ENCODE measurements at places on chromosomes 12 and 14.

GRCh38 chr14:99122521-99123125 is 149.4 kb downstream of the BCL11B start:
- no peak for DNase-seq

- DNase-seq, result no peak
These were observed 77.9 kb downstream of the PTGER2 start for GRCh38 chr14:52391881-52392615.

DNA sequence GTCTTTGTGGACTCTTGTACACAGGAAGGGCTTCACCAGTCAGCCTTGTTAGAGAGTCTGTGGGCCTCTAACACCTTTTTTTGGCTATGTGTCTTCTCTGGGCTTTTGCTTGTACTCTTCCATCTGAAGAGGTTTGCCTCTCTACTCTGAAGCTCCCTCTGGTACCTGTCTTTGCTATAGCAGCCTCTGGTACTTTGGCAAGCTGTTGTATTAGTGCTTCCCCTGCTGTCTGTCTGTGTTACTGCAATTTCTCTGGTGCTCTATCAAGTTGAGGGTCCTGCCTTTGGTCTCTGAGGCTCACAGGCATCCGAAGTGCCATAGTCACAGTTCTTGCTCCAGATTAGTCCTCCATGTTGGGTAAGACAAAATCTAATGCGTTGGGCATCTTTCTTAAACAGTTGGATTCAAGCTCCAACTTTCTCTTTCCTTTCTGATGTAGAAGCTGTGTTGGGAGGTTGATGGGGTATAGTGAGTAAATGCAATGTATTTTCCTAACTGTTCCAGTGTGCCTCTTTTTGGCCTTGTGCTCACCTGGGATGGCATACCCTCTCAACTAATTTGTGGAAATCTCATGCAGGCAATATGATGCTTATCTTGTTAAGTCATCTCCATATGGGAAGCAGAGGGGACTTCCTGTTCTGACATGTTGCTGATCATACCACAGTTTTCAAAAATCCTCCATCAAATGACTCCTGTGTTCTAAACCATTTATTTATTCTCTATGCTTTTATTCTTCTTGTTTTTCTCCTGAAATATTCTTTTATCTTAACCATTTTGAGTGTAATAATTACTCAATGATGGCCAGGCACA is 88.8 kb downstream of the ATF7IP start:
- DNase-seq, result peak; percentile 22

DNA sequence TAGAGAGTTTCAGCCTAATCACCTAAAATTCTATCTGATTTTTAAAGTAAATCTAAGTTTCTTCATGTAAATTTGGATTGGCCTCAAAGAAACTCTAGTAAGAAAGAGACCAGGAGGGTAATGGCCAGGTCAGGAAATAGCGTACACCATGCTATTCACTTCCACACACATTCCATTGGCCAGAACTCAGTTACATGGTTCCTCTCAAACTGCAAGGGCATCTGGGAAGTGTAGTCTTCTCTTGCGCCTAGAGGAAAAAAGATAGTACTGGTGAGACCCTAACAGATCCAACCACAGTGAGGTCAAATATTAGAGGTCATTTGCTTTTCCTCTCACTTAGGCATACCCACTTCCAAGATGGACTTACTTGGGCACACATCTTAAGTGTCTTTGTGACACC is 39.1 kb downstream of the MBIP start:
- no peak for DNase-seq

DNA sequence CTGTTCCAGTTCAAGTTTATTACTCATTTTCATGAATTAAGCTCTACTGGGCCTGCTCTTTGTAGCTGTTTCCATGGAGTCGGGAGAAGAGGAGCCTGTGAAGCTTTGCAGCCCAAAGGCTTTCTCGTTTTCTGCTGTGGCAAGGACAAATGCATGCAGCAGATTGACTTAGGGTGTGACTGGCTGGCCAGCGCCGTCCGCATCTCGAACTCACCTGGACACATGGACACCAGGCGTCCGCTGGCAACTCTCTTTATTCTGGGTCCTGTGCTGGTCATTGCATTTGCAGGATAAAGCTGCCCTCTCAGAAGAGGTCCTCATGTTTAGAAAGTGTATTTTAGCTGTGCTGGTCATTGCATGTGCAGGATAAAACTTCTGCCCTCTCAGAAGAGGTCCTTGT is 350.4 kb downstream of the TMEM121 start:
- no peak for DNase-seq

- DNase-seq, result no peak
These were observed 58.8 kb upstream of the FLRT2 start for GRCh38 chr14:85471156-85471555.

GRCh38 chr14:37865719-37866549 is 270.5 kb downstream of the TTC6 start:
- DNase-seq, result no peak

DNA sequence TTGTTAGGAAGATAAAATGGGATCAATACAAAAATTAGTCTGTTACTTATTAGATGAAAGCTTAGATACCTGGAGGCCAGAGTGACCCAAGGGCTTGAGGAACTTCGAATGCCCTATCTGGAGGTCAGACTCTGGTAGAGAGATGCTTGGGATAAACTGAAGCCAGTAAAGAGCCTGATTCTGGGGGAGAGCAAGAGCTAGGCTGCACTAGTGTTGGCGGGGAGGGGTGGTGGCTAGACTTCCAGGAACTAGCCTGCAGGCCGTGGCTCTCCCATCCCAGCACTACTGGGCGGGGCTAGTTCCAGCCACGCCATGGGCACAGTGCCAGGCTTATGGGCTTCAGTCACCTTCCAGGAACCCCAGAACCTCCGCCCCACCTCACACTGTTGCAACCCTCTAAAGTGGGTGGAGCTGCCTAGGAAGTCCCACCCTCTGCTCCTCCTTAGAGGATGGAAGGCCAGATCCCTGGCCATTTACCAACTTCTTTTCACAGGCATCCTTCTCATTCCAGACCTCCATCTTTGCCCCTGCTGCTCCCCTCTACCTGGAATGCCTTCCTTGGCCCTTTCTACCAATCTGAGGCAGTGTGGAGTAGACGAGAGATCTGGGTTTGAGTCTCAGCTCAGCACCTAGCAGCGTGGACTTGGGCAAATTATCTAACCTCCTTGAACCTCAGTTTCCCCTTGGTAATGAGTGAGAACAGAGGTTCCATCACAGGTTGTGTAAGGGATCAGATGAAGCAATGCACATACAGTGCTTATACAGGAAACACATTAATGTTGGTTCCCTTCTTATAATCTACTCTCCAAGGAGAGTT is 6.3 kb upstream of the NFE2 start:
- DNase-seq, result no peak

DNA sequence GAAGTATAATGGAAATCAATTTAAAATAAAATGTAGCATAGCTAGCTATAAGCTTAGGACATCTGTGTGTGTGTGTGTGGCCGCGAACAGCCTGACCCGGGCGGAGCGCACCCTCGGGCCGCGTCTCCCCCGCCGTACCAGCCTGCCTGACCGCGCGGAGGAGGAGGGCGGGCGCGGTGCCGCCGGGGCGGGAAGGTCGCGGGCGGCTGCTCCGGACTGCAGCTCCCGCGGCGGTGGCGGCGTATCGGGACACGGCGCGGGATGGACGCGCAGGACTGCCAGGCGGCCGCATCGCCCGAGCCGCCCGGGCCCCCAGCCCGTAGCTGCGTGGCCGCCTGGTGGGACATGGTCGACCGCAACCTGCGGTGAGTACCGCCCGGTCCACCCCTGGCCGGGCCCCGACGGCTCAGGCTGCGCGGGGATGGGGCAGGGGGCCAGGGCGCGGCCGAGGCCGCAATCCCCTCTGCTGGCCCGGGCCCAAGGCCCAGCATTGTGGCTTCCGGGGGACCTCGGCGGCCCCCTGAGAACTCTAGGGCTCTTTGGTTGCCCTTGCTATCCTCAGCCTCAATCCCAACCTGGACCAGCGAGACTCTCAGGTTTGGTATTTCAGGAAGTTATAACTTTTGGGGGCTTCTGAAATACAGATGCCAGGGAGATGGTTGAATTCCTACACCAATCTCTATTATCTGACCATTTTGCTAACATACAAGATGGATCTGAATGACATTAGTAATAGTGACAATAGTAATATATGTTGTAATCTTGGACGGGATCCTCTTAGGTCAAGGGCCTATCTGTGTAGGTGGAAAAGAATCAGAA is at the start of gene ABHD12B:
TSS of gene ABHD12B (plus strand) at position 140 of the 819 bp plus-strand sequence. CDS start at position 262, 122 bp downstream.
- no peak for DNase-seq

DNA sequence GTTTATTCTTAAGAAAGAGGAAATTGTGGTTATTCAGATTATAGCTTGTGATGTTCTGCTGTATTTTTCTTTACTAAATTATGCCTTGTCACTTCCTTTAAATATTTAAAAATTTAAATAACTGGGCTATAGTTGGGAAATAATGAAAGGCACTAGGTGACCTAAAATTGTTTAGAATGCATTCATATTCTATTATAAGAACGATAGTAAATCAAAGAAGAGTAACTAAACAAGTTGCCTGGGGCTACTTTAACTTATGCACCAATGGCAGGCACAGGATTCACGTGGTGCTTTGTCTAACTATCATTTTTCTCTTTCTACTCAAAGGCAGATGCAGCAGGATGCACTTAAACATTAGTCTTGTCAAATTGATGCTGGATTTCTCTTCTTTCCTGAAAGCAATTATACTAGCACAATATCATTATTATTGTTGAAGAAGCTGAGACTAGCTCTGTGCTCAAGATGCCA is 190.7 kb upstream of the PPFIA2 start:
- DNase-seq, result no peak

GRCh38 chr14:104390941-104391901 is 188.3 kb upstream of the C14orf180 start:
- no peak for DNase-seq

- DNase-seq, result no peak
These were observed 995 bp downstream of the TNFRSF1A start for GRCh38 chr12:6340745-6341416.

DNA sequence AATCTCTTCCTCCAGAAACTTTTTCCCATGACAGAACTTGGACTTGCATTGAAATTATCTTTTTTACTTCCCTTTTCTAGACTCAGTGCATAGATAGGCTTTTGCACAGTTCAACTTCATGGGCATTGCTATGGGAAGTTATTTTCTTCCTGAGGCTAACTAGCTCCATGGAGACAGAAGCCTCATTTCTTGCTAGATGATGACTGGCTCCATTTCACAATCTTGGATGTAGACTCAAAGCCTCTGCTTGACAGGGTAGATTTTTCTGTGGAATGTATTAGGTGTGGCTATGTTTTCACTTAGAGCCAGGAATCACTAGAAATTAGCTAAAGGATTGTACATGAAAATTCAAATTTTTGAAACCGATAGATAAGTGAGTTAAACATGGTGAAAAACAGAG is 884.1 kb upstream of the MGAT4C start:
- DNase-seq, result no peak

GRCh38 chr14:56299306-56299984 is 181.2 kb downstream of the PELI2 start:
- no peak for DNase-seq

DNA sequence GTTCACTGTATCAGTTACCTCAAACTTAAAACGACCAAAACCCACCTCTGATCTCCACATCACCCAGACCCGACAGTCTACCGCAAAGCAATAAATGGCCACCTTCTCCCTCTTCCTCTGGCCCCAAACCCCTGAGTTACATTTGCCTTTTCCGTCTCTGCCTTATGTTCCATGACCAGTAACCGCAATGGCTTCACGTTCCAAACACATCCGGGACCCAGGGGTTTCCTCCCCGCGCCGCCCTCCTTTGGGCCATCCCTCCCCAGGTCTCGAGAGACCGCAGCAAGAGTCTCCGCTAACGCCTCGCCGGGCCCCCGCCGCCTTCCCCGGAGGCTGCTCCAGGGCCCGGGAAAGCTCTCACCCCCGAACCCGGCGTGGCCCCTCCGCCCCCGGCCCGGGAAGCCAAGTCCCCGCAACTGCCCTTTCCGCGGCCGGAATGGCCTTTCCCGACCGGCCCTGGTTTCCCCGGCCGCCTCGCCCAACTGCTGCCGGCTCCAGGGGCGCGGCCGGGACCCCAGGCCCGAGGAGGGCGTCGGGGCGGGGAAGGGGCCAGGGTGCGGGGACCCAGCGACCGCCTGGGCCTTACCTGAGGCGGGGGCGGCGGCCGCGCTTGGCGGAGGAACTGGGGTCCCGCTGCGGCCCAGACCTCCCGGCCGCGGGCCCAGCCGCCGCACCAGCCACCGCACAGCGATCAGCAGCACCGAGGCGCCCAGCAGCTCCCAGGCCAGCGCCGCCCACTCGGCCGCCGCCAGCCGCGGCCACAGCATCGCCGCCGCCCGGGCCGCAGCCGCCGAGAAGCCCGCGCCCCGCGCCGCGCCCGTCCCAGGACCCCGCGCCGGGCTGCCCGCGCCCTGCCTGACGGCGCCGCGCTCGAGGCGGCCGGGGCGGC is at the start of gene ANKLE2:
TSS of gene ANKLE2 (minus strand) at position 801 of the 889 bp plus-strand sequence. CDS start at position 767, 34 bp downstream.
- DNase-seq, result peak; percentile 41

DNA sequence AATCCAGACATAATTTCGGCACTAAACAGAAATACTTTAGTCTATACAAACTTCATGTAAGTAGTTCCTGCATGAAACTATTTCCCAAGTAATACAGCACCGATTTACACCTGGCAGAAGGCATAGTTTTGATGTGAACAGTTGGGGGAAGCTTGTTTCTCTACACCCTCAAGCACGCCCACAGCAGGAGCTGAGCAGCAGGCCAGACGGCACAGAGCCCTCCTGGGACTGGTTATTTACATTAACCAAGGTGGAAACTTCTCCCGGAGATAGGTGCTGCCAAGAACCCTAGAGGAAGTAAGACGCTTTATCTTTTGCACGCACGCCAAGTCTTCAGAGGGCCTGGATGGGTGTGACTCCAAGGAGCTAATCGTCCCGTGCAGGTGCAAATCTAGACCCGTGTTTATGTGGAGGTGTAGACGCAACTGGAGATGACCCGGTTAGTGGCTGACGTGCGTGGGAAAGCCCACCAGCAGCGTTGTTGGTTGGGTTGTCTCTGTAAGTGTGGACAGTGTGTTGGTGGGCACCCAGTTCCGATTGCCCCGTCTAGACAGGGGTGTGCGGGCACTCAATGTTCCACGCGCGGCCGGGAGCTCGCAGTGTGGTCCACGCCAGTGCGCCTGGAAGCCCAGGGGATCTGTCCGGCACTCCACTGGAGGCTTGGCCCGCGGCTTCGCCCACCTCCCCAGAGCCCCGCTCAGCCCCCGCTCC is 767 bp upstream of the TCP11L2 start:
- DNase-seq, result no peak

DNA sequence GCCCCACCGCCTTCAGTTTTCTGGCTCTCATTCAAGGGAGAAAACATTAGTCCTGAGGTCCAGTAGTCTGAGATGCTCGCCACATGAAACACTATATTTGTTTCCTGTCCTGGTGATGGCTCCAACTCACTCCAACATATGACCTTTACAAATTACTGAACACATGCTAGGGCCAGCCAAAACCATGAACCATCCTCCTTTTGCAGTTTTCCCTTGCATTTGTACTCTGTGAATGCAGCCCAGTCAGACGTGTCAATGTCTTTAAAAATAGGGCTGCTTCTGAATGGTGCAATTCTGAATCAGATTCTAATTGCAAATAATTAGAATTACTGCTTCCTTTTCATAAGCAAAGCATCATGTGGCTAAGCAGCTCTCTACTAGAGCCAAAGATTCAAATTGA is 36.0 kb downstream of the ADAMTS20 start:
- no peak for DNase-seq

- peak; percentile 35 for DNase-seq
These were observed 415.4 kb upstream of the CCDC196 start for GRCh38 chr14:66070542-66071319.

GRCh38 chr14:88785911-88786310 is 6.8 kb downstream of the EML5 start:
- no peak for DNase-seq

- no peak for DNase-seq
These were observed 133.7 kb downstream of the AEBP2 start for GRCh38 chr12:19572920-19573558.

GRCh38 chr14:60238955-60239354 is 10.1 kb upstream of the PPM1A start:
- no peak for DNase-seq

GRCh38 chr14:92154283-92154942 is 32.6 kb downstream of the CPSF2 start:
- no peak for DNase-seq
